Activated naive CD4-positive, alpha-beta T cell treated with anti-CD3 and anti-CD28 coated beads, Interleukin-2, amount 50 U/mL, for 72 hours (primary cell): ENCODE measurements at places on chromosomes 11 and 22. TPM values are rescaled to one million over a fixed set of nuclear protein-coding genes. Genes with fewer than 3 reads are reported as not detected.

The APOL5 gene
- total RNA-seq = not detected

GRCh38 chr22:19959587-19960490 lies 18.2 kb upstream of the TXNRD2 start:
- DNase-seq = no peak

DNA sequence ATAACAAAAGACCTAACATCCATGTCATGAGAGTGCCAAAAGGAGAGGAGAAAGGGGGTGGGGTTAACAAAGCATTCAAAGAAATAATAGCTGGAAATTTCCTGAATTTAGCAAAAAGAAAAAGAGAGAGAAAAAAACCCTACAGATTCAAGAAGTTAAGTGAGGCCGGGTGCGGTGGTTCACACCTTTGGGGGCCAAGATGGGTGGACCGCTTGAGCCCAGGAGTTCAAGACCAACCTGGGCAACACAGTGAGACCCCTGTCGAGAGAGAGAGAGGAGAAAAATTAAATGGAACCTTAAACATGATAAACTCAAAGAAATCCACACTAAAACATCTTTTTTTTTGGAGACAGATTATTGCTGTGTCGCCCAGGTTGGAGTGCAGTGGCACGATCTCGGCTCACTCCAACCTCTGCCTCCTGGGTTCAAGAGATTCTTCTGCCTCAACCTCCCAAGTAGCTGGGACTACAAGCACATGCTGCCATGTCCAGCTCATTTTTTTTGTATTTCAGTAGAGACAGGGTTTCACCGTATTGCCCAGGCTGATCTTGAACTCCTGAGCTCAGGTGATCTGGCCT lies 8.9 kb upstream of the CLDN5 start:
- DNase-seq = no peak

DNA sequence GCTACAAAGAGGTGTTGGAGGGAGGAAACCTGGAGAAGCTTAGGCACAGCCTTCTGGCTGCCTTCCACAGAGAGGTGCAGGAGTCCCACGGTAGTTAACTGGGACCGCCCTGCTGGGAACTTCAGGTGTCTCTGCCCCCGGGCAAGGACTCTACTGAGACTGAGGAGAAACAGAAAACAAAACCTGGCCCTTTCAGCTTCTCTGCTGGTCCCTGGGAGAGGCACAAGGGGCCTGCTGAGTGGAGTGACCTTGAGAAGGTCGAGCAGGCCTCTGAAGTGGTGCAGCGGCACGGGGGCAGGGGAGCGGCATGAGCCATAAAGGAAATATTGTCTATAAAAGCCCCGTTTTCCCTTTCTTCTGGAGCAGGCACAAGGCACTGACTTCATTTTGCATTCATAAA lies 38.9 kb downstream of the NTM start:
- DNase-seq = no peak

GRCh38 chr22:23219822-23220484 lies 39.6 kb downstream of the BCR start:
- DNase-seq = peak; percentile 71

DNA sequence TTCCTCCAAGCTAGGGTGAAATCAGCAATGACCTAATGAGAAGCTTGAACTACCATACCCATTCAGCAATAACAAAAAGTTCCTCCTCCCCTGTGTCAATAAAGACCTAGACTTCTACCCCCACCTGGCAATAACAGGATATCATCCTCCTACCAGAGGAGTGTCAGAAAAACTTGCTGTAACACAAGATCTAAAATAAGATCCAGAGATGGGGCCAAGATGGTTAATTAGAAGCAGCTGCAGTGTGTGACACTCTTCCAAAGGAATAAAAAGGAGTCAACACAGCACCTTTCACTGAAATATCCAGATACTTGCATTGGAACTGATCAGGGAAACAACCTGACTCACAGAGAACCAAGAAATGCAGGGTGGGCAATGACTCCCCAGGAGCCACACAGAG lies 84.4 kb upstream of the ARHGAP42 start:
- DNase-seq = no peak

The SCN2B gene
- 0.05 TPM for total RNA-seq

- DNase-seq = no peak
Measured at GRCh38 chr11:68074584-68075352, 35.9 kb downstream of the TCIRG1 start.

The OR4X1 gene
- total RNA-seq = not detected

DNA sequence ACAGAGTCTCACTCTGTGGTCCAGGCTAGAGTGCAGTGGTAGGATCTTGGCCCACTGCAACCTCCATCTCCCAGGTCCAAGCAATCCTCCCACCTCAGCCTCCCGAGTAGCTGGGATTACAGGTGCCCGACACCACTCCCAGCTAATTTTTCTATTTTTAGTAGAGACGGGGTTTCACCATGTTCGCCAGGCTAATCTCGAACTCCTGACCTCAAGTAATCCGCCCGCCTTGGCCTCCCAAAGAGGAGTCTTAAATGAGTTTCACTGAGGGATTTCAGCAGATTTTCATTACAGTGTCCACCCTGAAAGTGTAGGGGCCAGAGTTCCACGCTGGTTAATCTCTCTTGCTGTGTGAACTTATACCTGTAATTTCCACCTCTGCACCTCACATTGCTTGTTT lies 412 bp upstream of the RPS3 start:
- DNase-seq = no peak

DNA sequence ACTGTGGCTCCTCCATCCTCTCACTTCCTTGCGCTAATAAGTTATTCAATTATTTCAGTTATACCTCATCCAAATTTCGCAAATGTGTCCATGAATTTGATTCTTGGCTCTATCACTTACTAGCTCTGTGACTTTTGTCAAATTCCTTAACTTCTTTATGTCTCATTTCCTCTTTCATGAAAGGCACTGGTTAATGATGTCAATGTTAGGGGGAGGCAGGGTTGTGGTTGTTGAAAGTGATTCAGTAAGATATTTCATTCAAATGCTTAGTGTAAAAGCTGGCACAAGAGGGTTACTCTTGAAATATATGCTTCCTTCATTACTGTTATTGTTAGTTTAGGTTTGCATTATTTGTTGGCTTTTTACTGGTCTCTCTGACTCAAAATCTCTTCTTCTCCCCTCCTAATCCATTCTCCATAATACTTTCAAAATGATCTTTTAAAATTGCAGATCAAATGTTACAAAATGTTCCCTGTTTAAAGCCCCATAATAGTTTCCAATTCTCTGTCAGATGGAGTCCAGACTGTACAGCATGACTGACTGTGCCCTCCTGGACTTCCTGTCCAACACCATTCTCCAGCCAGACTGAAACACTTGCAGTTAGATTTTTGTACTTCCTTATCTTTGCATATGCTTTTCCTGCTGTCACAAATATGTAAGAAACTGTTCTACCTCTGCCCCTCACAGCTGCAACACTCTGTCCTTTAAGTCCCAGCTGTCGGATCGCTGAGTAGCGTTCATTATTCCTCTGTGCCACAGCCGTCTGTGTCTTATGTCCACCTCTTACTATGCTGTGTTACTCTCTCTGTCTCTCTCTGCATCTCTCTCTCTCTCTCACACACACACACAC lies 510.6 kb upstream of the RAG2 start:
- DNase-seq = no peak

DNA sequence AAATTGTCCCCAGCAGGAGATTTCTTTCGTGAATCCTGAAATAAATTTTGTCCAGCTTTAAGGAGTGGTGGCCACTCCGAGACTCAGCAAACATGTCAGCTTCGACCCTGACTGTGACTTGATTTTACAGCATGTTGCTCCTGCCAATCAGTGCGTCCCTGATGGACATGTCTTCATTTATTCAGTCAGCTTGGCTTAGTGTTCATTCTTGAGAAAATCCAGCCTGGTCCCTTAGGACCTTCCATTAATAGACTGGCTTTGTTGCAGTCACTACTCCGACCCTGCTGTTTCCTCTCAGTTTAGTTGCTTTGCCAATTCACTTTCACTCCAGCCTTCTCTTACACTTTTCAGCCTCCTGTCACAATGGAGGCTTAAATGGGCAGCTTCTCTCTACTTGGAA lies 30.5 kb downstream of the TMPRSS5 start:
- DNase-seq = no peak

GRCh38 chr11:123061403-123062157 lies at the start of gene HSPA8:
HSPA8 (minus strand) TSS chr11:123062136; CDS start chr11:123061324, 812 bp downstream.
- peak; percentile 78 for DNase-seq
